Activated CD4-positive, alpha-beta T cell treated with anti-CD3 and anti-CD28 coated beads, Interleukin-2, amount 10 ng/mL, durations not matched to agents 24 days and 14 days (primary cell): ENCODE measurements at places on chromosomes 1 and 21. TPM values are rescaled to one million over a fixed set of nuclear protein-coding genes. Genes with fewer than 3 reads are reported as not detected.
A peak's percentile ranks its signal among the peaks of the same experiment; 100 is the strongest.

Gene NBPF11
- 10.1 and 10.5 TPM in 2 replicates for total RNA-seq

- H3K27me3 ChIP-seq: no peaks in the 10 kb centered on the region
- peaks cover 54% of the 10 kb centered on the region for H3K4me1 ChIP-seq
- DNase-seq: no peak
- peaks cover 21% of the 10 kb centered on the region for H3K36me3 ChIP-seq
- no peak overlapping the region for H3K4me3 ChIP-seq
- peak overlapping the region; percentile 56 for H3K27ac ChIP-seq
Measured at GRCh38 chr1:16375521-16376340, 8.7 kb downstream of the SZRD1 start.

DNA sequence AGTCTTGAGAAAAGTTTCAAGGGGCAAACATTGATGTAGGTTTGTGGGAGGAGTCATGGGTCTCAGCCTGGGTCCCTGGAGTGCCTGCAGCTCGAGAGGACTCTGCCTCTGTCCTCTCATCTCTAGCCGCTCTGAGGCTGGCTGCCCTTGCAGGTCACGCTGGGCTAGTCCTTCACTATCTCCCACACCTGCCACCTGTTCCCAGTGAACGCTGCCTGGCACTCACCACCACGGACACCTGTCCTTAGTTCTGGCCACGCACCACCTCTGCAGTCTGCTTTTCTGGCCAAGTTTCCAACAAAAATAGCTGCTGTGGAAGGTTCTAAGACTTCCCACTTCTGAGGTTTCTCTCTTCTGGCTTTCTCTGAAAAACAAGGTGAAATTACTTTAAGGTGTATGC is 52.5 kb downstream of the SH3BGR start:
- peak; percentile 47 for DNase-seq
- no peak overlapping the region for H3K27ac ChIP-seq

- H3K4me1 ChIP-seq: no peaks in the 10 kb centered on the region
- H3K4me3 ChIP-seq: no peak overlapping the region
- no peaks in the 10 kb centered on the region for H3K36me3 ChIP-seq
- DNase-seq: no peak
- peaks cover 13% of the 10 kb centered on the region for H3K27me3 ChIP-seq
Measured at GRCh38 chr1:167893798-167894197, 20.1 kb downstream of the ADCY10 start.

GRCh38 chr21:32328595-32328994 is 29.9 kb downstream of the MRAP start:
- no peak for DNase-seq
- no peak overlapping the region for H3K4me3 ChIP-seq
- no peak overlapping the region for H3K27ac ChIP-seq
- H3K4me1 ChIP-seq: peaks cover 2% of the 10 kb centered on the region
